ENCODE measurements at places on chromosomes 6 and 20.
A peak's percentile ranks its signal among the peaks of the same experiment; 100 is the strongest.

GRCh38 chr6:106102034-106102433 lies 15.9 kb downstream of the PRDM1 start:
- DNase-seq, result no peak

GRCh38 chr6:22320750-22321149 lies 23.9 kb upstream of the PRL start:
- DNase-seq, result peak; percentile 67

- no peak for DNase-seq
Observed at GRCh38 chr6:11731423-11731822, 47.2 kb downstream of the ADTRP start.

DNA sequence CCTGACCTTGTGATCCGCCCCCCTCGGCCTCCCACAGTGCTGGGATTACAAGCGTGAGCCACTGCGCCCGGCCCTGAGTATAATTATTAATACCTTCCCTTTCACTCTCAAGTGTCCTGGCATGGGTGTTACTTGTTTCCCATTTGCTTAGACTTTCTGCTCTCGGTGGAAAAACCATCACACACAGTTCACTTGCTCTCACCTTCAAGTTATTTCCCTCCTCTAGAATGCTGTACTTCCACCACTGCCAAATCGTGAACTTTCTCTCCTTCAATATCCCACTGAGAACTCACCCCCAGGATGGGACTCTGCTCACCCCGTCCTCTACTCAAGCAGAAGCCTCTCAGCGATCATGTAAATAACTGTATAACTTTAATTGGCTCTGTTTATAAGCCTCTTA lies 4.6 kb upstream of the HIVEP1 start:
- DNase-seq, result no peak

GRCh38 chr20:49658508-49658907 lies 55.2 kb downstream of the B4GALT5 start:
- no peak for DNase-seq

DNA sequence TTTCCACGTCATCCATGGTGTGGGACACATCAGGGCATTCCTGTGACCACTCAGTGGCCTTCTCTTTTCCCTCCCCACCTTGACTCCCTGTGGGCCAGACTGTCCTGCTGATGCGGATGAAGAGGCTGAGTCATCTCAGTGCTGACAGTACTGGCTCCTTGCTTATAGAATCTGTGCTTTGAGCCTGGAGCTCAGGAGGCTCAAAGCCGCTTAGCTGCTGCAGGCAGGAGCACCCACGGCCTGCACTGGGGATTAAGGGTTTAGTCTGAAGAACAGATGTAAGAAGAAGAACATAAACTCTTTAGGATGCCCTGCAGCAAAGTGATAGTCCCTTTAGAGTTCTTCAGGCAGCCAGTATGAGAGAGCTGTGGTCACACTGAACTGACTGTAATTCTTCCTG lies 642.0 kb upstream of the CHD6 start:
- no peak for DNase-seq

DNA sequence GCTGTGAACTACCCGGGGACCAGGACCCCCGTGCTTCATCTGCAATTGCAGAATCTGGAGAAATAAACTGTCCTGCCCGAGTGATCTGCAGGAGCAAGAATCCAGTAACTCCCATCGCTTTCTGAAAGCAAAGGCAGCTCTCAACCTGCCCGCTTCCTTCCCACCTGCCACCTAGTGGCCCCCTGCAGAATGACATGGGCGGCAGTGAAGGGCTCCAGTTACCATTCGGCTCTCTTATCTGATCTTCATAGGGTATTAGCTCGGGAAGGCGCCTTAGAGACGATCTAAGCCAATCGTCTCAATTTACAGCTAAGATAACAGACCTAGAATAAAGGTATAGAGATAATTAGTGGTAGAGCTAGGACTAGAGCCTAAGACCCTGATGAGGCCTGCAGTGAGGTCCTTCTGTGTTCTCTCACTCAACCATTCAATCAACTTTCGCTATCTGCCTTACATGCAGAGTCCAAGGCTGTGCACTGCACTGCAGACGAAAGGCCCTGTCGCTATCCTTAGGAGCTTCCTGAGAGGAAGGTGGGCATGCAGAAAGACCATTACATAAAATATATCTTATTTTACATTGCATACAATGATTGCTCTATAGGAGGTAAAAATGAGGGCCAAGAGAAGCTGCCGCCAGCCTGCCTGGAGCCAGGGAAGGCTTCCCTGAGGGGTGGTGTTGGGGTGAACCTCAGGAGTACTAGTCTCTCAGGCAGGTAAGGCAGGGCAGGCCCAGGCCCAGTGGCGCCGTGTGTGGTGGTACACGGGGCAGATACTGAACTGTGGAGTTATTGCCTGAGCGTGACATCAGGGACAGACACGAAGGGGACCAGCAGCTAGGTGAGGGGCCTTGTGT lies 7.1 kb upstream of the PSMG4 start:
- peak; percentile 85 for DNase-seq

DNA sequence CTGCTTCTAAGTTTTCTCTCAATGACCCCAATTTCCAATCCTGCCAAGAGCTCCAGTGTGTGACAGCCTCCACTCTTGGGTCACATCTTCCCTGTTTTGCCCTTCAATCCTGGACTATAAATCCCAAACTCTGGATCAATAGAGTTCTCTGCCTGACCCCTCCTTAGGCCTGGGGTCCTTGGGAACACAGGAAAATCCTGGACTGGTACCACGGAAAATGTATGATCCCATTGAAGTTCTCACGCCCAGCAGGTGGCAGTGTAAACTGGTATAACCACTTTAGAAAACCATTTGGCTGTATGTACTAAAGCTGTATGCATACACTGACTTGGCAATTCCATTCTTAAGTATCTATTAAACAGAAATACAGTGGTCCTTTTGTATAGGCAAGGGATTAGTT lies 98.0 kb downstream of the SNAP25 start:
- no peak for DNase-seq

- no peak for DNase-seq
Observed at GRCh38 chr6:329888-330691, 37.8 kb downstream of the DUSP22 start.

DNA sequence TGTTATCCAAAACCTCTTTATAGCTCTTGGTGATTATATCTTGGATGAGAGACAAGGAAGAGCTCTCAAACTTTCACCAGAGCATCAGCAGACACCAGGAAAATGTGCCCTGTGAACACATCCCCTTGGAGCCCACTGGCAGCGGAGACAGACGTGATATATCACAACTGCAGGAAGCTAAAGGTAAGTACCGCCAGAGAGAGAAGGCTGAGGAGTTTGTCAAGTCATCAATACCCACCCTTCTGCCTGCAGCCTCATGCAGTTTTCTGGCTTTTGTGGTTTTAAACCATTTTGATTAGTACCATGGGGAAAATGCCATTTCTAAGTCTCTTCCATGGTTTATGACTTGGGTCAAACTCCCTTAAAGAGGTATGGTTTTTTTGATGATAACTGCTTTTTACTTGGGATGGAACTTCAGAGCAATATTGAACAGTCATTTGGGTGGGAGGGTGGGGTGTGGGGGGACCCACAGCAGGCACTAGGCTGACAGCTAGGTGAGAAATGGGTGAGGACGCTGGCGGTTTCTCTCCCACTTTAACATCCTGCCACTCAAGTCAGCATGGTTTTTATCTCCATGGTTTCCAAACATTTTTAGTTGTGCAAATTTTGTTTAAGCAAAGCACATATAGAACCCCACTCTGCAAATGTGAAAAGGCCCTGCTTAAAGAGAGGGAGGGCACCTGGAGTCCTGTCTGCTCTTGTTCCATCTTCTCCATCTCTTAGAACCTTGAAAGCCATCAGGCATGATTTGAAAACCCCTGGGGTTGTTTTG lies 108.4 kb downstream of the SCML4 start:
- DNase-seq, result no peak

Data from fibroblast of pulmonary artery (primary cell).